ENCODE measurements at places on chromosomes 5 and 9.

DNA sequence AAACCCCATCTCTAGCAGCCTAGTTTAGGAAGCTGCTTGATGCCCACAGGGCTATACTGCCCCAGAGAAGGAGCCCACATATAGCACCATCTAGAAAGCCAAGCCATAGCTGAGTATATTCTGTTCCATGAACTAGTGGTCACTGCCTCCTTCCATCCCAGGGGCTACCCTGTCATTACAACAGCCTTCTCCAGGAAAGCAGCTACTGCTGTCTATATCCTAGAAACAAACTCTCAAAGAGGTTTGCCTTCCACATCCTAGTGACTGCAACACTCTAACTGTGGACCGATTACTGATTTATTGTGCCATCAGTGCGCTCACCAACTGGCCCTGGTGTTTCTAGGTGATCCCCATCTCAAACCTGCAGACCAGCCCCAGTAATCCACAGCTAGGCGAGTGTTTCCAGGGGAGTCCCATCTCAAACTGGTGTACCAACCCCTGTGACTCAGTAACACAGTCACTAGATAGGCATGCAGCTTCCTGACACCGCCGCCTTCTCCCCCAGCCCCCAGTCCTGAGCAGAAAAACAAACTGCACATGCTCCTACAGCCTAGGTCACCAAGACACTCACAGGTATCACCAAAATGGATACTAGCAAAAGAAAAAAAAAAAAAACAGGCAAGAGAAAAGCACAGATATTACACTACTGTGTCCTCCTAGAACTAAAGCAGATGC, 14.8 kb downstream of the SPTLC1 start:
- DNase-seq = peak; percentile 70

DNA sequence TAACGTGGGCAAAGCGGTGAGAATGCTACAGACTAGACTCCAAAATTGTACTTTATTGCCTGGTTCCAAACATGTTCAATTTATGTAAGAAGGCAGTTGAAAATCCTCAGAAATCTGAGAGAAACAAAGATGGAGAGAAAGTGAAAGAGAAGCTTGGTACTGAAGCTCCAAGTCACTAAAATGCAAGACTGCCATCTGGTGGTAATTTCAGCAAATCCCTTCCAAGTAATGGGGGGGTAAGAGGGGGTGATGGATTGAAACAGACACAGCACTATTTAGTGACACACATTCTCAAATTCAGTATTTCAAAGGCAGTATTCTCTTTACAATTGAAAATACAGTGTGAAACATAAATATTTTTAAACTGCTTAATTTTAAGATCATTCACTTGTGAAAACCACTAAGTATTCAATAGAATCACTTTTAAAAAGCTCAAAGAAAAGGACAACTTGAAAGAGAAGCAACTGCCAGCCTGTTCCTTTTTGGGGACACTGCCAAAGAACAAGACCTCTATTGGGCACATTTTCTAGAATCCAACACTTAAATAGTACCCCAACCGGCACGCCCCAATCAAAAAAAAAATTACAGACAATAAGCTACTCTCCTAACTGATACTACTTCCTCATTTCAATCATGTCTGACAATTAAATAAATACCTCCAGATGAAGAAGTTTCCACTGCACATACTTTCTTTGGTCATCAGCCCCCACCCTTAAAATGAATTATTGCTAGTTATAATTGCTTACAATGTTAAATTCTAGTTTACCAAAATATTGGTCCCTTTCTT, 131.5 kb downstream of the AGTPBP1 start:
- peak; percentile 89 for DNase-seq

- DNase-seq = no peak
Observed at GRCh38 chr5:78295035-78295961, 800 bp upstream of the AP3B1 start.

DNA sequence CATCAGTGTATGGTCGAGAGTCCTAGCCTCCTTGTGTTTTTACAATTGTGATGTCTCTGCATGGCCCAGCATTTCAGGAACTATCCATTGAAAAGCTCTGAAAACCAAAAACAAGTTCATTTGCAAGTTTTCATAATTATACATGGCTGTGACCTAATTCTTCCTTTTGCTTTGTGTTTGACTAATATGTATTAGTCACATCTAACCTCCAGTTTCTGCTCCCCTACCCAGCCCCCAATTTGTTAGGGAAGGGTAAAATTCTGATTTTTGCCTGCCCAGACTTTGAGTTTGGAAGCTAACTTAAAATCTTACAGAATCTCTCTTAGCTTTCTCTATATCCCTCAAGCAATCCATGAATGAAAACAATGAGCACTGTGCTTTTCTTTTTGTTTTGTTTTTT, 128.2 kb upstream of the SEMA6A start:
- DNase-seq = no peak

DNA sequence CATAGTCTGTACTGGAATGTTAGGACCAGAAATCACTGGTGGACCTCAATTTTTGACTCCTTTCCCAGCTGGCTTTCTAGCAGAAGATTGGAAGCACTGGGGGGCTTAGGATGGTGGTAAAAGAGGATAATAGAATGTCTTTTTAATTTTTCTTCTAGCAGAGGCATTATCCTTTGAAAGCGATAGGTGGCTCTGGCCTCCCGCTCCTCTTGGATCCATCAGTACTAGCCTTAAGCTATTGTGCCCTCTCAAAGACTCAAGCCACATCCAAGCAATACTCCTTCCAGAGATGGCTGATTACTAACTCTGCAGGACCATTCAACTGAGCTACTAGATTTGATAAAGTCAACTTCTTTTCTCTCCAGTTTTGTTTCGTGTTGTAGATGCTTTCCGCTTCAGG, 610.6 kb downstream of the CDH12 start:
- no peak for DNase-seq

DNA sequence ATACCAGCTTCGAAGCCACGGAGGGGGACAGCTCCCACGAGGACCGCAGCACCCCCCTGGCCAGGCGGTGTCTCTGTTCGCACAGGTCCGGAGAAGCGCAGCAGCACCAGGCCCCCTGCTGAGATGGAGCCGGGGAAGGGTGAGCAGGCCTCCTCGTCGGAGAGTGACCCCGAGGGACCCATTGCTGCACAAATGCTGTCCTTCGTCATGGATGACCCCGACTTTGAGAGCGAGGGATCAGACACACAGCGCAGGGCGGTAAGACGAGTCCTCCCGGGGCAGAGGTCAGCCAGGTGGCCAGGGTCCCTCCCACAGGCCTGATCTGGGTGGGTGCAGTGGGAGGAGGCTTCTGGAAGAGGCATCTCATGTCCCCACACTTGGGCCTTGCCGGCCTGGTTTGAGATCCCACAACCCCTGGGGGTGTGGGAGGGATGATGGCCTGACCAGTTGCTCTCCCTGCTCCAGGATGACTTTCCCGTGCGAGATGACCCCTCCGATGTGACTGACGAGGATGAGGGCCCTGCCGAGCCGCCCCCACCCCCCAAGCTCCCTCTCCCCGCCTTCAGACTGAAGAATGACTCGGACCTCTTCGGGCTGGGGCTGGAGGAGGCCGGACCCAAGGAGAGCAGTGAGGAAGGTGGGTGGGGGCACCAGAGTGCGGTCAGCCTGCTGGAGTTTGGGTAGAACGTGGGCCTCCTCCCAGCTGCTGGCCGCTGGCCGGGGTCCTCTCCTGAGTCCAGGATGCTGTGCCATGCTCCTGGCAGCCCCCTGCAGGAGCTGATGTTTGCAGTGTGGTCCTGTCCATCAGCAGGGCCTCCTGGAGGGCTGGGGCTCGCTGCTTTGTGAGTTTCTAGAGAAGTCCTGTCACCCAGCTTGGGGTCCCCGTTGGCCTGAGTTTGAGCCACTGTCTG, 2.8 kb upstream of the AJM1 start:
- no peak for DNase-seq

DNA sequence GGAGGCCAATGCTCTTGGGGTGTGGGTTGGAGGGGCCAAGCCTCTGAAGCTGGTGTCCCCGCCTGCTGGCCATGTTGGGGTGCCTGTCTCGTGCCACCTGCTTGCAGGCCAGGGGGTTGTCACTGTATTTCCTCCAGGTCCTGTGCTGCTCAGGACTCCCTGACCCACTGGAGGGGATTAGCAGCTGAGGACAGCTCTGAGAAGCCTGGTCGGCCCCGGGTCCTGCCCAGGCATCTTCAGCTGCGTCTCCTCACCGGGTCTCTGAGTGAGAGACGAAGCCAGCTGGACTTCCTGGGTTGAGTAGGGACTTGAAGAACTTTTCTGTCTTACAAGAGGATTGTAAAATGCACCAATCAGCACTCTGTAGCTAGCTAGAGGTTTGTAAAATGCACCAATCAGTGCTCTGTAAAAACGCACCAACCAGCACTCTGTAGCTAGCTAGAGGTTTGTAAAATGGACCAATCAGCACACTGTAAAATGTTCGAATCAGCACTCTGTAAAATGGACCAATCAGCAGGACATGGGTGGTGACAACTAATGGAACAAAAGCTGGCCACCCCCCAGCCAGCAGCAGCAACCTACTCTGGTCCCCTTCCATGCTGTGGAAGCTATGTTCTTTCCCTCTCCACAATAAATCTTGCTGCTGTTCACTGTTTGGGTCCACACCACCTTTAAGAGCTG, 20.6 kb upstream of the SLC9A3 start:
- no peak for DNase-seq

GRCh38 chr9:19641046-19641445, 147.8 kb downstream of the SLC24A2 start:
- peak; percentile 4 for DNase-seq

GRCh38 chr5:147403651-147404640, 105.9 kb downstream of the DPYSL3 start:
- peak; percentile 98 for DNase-seq
